B cell (primary cell): ENCODE measurements at places on chromosomes 1 and 21. TPM values are rescaled to one million over a fixed set of nuclear protein-coding genes. Genes with fewer than 3 reads are reported as not detected.

RORC gene
- 0.12 TPM in 1 of 2 replicates, not detected in the other for total RNA-seq

C4BPA gene
- not detected in 2 replicates for total RNA-seq

AGMAT gene
- 3.3 and 3.5 TPM in 2 replicates for total RNA-seq

MAN1C1 gene
- total RNA-seq, result 0.70 and 0.89 TPM in 2 replicates

SYPL2 gene
- not detected in 2 replicates for total RNA-seq

LGALS8 gene
- total RNA-seq, result 64.9 and 67.0 TPM in 2 replicates

PDC gene
- total RNA-seq, result not detected in 2 replicates

TMCC2 gene
- total RNA-seq, result 3.3 and 4.0 TPM in 2 replicates

SLC44A5 gene
- 2.7 and 2.8 TPM in 2 replicates for total RNA-seq

HHIPL2 gene
- 0.99 and 1.3 TPM in 2 replicates for total RNA-seq

FAM163A gene
- total RNA-seq, result not detected in 2 replicates

NHLH2 gene
- total RNA-seq, result not detected in 2 replicates

DPT gene
- total RNA-seq, result not detected in 2 replicates

CFHR1 gene
- not detected in 2 replicates for total RNA-seq

PITHD1 gene
- 56.7 and 62.2 TPM in 2 replicates for total RNA-seq

SAMD11 gene
- total RNA-seq, result not detected in 2 replicates

FBXO42 gene
- total RNA-seq, result 25.4 and 33.1 TPM in 2 replicates

LORICRIN gene
- total RNA-seq, result 0.39 TPM in 1 of 2 replicates, not detected in the other

WDR4 gene
- total RNA-seq, result 40.1 TPM in 2 replicates

AMY2A gene
- total RNA-seq, result not detected in 2 replicates

OR2M2 gene
- total RNA-seq, result not detected in 2 replicates

VPS45 gene
- total RNA-seq, result 49.1 and 50.0 TPM in 2 replicates

RHBDL2 gene
- total RNA-seq, result not detected in 2 replicates

PLA2G2C gene
- total RNA-seq, result 0.10 TPM in 1 of 2 replicates, not detected in the other

CACNA1E gene
- 0.36 and 0.37 TPM in 2 replicates for total RNA-seq

ITGB3BP gene
- total RNA-seq, result 30.3 and 37.4 TPM in 2 replicates

OR2L13 gene
- not detected in 2 replicates for total RNA-seq

HORMAD1 gene
- total RNA-seq, result 1.1 and 2.1 TPM in 2 replicates

SSX2IP gene
- 7.1 and 10.3 TPM in 2 replicates for total RNA-seq

SLC30A7 gene
- 26.7 and 28.6 TPM in 2 replicates for total RNA-seq

EVA1C gene
- total RNA-seq, result 1.3 and 1.6 TPM in 2 replicates

IL22RA1 gene
- 0.10 TPM in 1 of 2 replicates, not detected in the other for total RNA-seq

BMP8A gene
- 0.25 and 0.85 TPM in 2 replicates for total RNA-seq

S1PR1 gene
- 219 and 225 TPM in 2 replicates for total RNA-seq

HSD11B1 gene
- total RNA-seq, result not detected in 2 replicates

MTOR gene
- total RNA-seq, result 50.7 and 52.3 TPM in 2 replicates

OR2T12 gene
- total RNA-seq, result not detected in 2 replicates

DDR2 gene
- 0.12 TPM in 2 replicates for total RNA-seq
